ENCODE measurements at places on chromosomes 7 and 10.

DNA sequence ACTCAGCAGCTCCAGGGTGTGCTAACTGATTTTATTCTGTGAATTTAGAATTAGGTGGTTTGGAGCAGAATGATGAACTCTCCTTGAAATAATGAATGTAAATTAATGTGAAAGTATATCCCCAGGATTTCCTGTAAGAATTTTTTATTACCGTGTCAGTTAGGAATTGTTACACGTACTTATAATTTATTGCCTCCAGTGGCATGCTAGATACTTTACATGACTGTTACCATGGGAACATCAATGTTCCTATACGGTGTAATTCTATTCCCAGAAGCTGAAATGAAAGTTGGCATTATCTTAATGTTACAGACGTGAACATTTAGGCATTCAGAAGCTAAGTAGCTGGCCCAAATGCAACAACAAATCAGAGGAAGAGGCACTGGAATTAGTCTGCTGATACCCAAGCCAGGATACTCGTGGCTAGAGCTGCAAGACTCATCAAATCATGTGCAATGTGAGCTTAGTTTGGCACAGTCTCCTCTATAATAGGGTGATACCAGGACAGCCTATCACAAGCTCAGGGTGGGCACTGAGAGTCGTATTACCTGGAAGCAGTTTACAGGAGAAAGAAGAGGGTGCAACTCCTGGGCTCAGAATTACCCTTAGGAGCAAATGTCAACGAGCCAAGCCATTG, 30.0 kb upstream of the PRKAR2B start:
- no peak for DNase-seq

GRCh38 chr7:156219307-156220077, 407.2 kb upstream of the SHH start:
- no peak for DNase-seq

GRCh38 chr7:44368455-44368854, 43.1 kb upstream of the CAMK2B start:
- no peak for DNase-seq

DNA sequence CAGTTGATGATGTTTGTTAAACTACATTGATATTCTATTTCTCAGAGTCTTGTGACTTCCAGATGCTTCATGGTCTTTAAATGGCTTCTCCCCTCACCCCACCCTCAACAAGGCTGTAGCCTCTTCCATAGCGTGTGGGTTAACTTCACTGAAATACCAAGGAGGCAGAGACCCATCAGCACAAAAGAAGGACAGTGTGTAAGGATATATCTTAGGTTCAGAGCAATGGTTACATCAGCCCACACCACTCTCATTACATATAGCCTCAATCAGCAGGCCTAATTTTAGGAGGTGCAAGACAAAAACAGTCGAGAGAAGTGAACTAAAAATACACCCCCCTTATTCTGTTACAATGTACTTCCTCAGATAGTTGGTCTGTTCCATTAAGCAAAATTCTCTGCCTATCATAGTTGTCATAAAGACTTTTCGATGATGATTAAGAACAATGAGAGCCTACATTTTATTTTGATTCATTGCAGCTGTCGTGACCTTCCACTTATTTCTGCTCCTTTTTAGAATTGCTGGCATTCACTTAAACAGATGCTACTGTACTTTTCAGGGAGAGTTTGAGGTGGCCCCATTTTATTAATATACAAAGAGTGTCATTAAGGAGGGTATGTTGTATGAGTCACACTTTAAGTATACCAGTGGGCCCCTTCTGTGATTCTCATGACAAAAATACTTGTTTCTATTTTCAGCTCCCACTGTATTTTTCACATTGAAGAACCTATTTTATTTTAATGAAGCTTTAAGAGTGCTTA, 52.1 kb downstream of the WIPF3 start:
- DNase-seq = no peak

DNA sequence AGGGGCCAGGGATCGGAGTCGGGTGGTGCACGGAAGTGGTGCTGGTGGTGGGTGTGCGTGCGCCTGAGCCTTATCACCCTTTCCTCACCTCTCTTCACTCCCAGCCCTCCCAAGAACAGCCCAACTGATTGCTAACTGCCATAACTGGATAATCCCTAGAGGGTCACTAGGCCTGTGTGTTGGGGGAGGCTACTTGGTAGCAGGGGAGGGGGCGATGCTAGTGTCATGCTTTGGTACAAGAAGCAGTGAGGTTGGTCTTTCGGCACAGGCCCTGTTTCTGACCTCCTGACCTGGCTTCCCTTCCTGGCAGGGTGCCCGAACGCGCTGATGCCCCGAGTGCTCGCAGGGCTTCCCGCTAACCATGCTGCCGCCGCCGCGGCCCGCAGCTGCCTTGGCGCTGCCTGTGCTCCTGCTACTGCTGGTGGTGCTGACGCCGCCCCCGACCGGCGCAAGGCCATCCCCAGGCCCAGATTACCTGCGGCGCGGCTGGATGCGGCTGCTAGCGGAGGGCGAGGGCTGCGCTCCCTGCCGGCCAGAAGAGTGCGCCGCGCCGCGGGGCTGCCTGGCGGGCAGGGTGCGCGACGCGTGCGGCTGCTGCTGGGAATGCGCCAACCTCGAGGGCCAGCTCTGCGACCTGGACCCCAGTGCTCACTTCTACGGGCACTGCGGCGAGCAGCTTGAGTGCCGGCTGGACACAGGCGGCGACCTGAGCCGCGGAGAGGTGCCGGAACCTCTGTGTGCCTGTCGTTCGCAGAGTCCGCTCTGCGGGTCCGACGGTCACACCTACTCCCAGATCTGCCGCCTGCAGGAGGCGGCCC, 652 bp downstream of the KAZALD1 start:
- no peak for DNase-seq

DNA sequence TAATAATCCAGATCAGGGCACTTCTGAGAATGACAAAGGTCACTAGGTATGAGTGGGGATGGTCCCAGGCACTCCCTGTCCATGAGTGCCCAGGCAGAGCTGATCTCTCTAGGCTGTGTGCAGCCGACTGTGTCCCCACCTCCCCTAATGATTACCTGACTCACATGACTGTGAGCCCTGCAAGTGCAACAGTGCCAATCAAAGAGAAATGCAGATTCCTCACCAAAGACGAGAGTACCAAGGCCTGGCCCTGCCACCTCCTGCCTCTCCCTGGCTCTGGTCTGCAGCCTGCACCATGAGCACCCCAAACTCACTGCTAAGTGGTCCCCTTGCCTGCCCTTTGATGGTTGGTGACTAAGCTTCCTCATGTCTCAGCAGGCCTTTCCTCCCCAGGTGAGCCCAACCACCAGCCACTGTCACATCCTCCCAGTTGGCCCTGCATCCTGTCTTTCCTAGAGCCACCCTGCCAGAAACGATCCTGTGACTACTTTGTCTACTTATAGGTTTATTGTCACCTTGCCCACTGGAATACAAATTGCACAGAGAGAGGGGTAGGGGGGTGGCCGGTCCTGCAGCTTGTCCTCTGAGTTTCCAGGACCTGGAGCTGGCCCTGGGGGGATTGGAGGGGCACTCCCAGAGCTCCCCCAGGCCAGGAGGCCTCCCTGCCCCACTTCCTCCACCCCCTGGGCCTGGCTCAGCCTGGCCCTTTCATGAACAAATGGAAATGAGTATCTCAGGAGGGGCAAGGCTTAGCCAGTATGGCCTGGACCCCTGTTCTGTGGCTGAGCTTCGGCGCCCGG, 22.4 kb upstream of the GDF10 start:
- DNase-seq = no peak

GRCh38 chr7:96548664-96549063, 161.0 kb downstream of the SEM1 start:
- peak; percentile 85 for DNase-seq

GRCh38 chr7:36951257-36951697, 227.0 kb upstream of the AOAH start:
- no peak for DNase-seq

GRCh38 chr7:7201578-7202374, 19.4 kb downstream of the C1GALT1 start:
- no peak for DNase-seq

DNA sequence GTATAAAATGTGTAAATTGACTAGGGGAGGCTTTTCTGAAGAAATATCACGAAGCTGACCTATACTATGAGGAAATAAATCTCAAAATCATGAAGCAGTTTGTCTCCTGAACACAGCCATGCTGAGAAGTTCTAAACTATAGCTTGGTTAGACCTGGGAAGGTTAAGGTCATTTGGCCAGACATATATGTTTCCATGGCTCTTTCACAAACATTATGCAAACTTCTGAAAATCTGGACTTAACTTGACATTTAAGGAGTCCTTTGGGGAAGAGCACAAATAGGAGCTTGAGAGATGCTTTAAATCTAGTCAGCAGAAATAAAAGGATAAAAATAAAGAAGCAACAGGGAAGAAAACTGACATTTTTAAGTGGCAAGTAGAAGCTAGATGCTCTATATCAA, 115.9 kb upstream of the MEOX2 start:
- no peak for DNase-seq

GRCh38 chr10:15236340-15236739, 67.8 kb upstream of the NMT2 start:
- no peak for DNase-seq

- DNase-seq = no peak
Measured at GRCh38 chr7:35792472-35792871, 8.4 kb upstream of the SEPTIN7 start.

- DNase-seq = no peak
Measured at GRCh38 chr10:1372212-1372611, 316.0 kb downstream of the WDR37 start.

GRCh38 chr7:66865290-66865864, 55.6 kb upstream of the TMEM248 start:
- no peak for DNase-seq

- DNase-seq = no peak
Measured at GRCh38 chr10:5596611-5597341, 69.6 kb downstream of the ASB13 start.

DNA sequence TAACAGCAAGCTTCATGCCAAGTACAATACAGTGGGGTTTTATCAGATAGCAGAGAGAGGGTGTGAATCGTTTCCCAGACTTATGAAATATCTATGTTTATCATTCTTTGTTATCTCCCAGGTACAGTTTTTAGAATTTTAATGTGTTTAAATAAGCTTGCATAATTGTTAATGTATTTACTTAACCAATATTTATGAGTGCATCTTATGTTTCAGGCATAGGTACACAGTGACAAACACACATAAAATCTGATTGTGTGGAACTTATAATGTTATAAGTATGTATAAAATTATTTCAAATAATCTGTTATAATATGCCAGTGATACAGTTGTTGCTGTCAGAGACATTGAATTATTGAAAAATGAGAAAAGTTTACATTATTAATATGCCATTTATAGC, 1011.4 kb upstream of the C7orf33 start:
- DNase-seq = no peak

DNA sequence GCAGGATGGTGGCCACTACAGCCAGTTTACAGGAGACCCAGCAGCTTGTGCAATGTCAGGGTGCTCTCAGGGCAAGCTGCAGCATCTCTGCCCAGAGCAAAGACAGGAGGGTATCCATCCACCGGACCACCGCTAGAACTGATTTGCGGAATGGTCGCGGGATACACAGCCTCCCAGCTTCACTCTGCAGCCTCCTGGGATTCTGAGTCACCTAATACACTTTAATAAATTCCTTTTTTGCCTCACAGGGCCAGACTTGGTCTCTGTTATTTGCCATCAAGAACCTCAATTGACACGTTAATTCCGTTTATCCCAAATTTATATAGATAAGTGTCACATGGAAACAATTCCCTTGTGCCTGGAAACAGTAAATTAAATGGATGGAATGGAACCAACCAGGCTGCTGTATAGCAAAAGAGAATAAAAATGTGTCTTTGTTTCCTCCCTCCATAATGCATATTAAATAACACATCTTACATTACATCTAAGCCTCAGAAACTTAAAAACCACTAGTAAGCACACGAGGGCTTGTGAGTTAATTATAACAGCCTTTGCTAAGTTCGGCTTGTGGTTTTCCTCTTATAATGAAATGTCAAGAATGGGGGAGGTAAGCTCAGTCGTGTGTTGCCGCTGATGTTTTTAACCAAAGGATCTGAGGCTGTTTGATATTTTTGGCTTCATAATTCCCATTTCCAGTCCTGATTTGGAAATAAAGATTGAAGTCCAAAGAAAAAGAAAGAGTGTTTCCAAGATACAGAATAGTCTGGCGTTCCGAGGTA, 52.1 kb downstream of the ADRB1 start:
- no peak for DNase-seq

DNA sequence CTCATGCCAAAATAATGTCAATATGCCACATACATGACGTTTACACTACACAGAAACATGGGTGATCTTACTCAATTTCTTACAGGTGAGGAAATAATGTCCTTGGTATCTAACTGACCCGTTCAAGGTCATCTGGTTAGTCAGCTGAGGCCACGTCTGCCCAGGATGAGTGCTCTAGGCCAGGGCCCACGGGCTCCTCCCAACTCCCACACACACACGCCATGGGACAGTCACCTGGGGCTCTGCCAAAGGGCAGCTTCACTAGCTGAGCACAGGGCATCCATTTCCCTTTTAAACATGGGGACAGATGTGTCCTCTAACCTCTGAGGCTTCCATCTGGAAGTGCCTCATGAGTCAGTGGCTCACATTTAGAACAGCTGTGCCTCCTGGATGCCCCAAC, 123.9 kb downstream of the TNS3 start:
- no peak for DNase-seq

DNA sequence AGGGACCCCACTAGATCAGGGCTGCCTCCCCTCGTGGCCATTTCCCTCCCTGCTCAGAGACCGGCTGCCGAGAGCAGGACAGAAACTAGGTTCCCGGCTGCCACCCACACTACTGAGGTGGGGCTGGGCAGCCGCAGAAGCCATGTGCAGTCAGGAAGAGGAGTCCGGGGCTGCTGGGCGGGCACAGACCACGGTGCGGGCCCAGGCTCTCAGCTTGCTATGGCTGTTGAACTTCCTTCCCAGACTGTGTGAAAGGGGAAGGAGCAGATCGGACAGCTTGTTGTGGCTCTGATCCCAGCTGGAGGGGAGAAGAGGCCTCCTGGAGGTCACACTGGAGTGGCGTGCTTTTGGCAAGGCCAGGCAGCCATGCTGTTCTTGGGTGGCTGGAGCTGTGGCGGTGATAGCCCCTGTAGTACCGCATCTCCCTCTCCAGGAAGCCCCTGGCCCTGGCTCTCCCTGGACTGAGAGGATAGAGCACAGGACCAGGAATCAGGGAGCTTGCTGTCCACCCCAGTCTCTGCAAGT, 56.8 kb downstream of the HK1 start:
- no peak for DNase-seq

DNA sequence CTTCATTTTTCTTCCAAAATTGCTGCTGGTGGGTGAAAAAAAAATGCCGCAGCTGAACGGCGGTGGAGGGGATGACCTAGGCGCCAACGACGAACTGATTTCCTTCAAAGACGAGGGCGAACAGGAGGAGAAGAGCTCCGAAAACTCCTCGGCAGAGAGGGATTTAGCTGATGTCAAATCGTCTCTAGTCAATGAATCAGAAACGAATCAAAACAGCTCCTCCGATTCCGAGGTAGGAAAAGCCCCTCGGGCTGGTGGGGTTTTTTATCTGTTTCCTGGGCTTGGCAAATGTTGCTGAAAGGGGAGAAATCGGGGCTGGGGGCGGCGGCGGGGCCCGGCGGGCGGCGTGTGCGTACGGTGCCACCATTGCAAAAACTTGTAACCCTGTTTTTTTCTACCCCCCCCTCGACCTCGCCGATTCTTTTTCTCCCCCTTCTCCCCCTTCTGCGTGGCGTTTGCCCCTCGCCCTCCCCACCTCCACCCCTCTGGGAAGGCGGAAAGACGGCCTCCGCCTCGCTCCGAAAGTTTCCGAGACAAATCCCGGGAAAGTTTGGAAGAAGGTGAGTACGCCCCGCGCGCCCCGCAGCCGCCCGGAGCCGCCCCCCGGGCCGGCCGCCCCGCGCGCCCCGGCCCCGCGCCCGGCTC, 789 bp downstream of the TCF7L2 start:
- no peak for DNase-seq

- no peak for DNase-seq
Measured at GRCh38 chr7:41796331-41796730, 93.4 kb upstream of the INHBA start.

Data from RWPE2 (cell line).